T-helper 2 cell (primary cell): ENCODE measurements at places on chromosomes 7 and 10.

- DNase-seq, result no peak
Measured at GRCh38 chr10:20767028-20767427, 130.1 kb downstream of the NEBL start.

- DNase-seq, result no peak
Measured at GRCh38 chr10:80274396-80275134, 14.9 kb downstream of the MAT1A start.

DNA sequence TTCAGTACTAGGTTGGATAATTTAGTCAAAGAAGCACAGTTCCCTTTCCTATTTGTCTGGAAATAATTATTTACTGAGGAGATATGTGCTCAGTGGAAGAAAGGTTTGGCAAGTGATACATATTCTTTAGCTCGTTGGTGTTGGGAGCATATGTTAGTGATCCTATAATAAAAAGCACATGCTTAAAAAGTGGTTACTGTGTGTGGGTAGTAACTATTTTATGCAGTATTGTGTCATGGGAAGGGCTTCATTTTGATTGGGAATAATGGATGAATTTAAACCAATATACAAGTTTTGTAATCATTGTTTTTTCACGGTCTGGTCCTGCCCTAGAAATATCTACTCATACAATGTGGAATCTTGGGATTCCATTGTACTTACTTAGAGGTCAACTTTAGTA is 188.7 kb upstream of the PPP1R3A start:
- no peak for DNase-seq

GRCh38 chr10:61286686-61287085 is 166.5 kb downstream of the TMEM26 start:
- DNase-seq, result no peak

DNA sequence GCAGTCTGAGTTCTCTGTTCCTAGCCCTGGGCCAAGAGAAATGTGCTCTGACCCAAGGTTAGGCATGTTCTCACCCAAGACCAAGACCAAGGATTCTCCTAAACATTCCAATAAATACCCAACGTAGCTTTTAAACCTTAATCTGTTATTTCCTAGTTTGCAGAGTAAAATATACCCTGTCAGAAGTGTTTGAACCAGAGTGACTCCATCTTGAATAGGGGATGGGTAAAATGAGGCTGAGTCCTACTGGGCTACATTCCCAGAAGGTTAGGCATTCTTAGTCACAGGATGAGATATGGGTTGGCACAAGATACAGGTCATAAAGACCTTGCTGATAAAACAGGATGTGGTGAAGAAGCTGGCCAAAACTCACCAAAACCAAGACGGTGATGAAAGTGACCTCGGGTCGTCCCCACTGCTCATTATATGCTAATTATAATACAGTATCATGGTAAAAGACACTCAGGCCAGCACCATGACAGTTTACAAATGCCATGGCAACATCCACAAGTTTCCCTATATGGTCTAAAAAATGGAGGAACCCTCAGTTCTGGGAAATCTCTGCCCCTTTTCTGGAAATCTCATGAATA is 27.7 kb downstream of the PLXNA4 start:
- DNase-seq, result no peak

DNA sequence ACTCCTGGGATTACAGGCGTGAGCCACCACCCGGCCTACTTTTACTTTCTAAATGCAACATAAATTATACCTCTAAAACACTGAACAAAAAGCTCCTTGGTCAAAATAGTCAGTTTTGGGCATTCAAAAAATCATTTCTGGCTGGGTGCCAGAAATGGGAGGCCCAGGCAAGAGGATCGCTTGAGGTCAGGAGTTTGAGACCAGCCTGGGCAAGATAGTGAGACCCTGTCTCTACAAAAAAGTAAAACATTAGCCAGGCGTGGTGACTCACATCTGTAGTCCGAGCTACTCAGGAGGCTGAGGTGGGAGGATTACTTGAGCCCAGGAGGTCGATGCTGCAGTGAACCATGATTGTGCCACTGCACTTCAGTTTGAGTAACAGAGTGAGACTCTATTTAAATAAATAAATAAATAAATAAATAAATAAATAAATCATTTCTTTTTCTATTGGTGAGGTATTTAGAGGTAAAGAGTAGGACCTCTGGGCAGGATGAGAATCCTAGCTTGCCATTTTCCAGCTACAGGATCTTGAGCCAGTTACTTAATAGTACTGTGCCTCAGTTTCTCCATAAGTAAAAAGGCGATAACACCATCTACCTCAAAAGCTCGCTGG is 87.6 kb downstream of the SKIDA1 start:
- DNase-seq, result no peak

- no peak for DNase-seq
Measured at GRCh38 chr10:8852546-8852945, 798.1 kb downstream of the GATA3 start.

GRCh38 chr10:48461623-48462481 is 143.0 kb downstream of the ARHGAP22 start:
- DNase-seq, result no peak

GRCh38 chr10:35498693-35499092 is 106.4 kb upstream of the GJD4 start:
- DNase-seq, result no peak

DNA sequence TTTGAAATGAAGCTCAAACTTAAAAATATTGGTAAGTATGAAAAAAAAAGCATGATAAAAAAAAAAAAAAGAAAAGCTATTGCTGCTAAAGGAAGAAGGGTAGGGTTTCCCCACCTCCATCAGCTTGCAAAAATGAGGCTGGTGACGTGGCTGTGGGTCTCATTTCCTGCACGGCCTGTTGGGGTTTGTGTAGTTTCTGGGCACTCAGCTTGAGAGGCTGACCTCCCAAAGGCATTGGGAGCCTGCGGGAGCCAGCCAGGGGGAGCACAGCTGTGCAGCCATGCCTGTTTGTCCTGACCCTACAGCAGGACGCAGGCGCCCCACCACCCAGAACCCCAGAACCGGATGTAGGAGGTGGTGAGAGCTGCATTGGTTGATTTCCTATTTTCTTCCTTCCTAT is 48.8 kb upstream of the CARD11 start:
- peak; percentile 23 for DNase-seq

DNA sequence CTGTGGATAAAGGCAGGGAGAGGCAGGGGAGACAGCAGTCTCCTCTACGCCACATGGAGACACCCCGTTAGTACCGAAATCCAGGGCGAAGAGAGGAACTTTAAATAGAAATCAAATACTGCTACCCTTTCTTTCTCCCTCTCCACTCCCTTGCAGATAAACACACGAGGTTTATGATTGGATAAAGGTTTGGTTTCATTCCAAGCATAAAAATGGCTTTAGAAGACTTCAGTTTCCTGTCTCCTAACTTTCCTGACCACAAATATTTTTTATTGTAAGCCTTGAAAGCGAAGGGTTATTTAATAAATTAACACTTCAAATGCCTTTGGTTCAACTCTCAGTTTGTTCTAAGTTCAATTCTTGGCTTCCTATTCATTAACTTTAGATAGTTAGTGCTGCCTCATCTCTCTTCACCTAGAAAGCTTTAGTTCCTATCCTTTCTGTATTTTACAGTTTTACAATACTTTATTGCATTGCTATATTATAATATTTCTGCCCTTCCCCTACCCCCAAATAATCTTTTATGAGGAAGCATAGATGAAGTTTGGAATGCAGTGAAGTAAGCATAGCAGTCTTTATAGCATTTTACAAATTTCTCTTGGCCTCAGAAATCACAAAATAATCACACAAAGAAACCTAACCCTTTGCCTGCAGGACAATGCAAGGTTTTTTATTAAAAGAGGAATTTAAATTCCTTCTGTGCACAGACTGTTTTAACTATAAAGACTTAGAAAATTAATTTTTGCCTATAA is 31.5 kb upstream of the ARID5B start:
- no peak for DNase-seq

- DNase-seq, result no peak
Measured at GRCh38 chr7:47591655-47592572, 10.0 kb upstream of the TNS3 start.

DNA sequence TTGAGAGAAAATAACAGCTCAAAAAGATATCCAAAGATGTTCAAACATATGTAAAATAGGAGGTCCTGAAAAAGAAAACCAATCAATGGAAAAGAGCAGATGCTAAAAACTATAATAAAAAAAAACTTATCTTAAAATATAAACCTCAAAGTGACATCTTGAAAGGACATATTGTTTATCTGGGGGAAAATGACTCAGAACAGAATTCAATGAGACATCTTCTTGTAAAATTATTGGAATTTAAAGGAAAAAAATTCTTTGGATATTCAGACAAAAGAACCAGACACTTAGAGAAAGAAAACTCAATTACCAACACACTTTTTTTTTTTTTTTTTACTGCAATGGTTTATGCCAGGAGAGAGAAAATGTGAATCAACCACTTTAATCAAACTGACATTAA is 58.9 kb downstream of the NAMPT start:
- DNase-seq, result no peak

GRCh38 chr7:116598278-116598677 is 73.4 kb downstream of the CAV1 start:
- DNase-seq, result no peak

DNA sequence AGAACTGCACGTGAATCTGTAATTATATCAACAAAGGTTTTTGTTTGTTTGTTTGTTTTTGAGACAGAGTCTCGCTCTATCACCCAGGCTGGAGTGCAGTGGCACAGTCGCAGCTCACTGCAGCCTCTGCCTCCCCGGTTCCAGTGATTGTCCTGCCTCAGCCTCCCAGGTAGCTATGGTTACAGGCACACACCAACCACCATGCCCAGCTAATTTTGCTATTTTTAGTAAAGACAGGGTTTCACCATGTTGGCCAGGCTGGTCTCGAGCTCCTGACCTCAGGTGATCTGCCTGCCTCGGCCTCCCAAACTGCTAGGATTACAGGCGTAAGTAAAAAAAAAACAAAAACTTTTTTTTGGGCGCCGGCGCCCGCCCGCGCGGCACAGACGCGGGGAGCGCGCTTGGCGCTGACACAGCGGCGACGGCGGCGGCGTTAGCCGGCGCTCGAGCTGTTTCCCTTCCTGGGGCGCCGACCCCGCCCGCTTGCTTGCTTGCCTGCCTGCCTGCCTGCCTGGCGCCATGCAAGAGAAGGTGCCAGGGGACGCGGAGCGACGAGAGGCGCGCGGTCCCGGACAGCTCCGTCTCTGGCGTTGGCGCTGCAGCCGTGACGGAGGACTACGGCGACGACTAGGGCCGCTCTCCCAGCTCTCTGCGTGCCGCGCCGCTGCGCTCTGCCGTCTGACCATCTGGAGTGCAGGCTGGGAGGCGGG is 171.4 kb upstream of the NUPR2 start:
- no peak for DNase-seq

- no peak for DNase-seq
Measured at GRCh38 chr10:118735294-118735693, 19.5 kb downstream of the CACUL1 start.

DNA sequence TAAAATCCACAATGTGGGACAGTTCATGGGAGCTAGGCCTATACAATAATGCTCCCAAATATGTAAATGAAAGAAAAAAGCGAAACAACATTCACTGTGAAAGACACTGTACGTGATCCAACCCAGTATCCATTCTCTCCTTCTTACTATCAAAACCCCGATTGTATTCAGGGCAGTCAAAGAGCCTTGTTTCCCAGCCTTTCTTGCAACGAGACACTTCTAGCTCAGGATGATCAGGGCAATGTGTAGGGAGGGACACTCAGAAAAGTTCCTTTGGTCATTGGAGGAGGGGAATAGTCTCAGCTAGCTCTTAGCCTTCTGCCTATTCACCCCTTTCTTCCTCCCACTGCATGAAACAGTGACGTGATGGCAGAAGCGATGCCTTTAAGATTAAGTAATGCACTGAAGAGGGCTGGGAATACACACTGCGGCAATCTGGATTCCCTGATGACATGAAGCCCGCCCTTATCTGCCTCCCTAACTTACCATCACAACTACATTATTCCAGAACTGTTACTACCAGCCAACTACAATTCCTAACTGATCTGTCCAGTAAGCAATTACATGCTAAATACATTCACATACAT is 27.3 kb downstream of the UBE2H start:
- DNase-seq, result no peak

DNA sequence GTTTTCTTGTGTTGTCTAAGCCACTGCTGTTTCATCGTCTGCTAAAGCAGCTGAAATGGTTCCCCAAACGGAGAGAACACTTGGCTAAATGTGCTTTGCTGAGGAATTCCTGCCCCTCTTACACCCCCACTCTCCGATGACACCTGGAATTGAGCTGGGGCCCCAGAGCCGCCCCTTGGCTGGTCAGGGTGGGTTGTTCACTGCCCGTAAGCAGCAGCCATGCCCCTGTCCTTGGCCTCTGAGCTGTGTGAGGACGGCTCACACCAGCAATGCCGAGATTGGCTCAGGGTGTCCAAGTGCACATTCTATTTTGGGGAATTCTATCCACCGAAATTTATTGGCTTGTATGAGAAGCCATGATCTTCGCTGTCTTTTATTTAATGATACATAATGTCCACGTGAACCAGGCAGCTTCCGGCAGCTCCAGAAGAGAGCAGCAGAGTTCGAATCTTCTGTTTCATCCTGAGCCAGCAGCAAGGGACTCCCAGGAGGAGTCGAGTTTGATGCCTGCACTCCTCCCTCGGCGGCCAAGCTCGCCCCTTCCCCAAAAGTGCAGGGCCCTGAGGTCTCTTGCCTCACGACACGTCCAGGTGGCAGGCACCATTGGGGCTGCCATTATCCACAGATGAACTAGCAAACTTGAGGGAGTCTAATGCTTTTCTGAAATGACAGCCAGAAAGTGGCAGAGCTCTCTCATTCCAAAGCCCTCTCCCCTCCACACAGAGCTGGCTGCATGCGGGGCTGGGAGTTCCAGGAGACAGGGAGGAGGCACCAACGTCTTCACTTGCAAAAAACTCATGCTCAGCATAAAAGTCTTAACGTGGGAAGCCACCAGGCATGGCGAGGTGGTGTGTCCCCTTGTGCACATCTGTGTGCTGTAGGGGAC is 114.0 kb downstream of the WDR37 start:
- no peak for DNase-seq

- no peak for DNase-seq
Measured at GRCh38 chr10:119355930-119356329, 148.6 kb downstream of the GRK5 start.

GRCh38 chr7:83791737-83792136 is 142.8 kb upstream of the SEMA3E start:
- DNase-seq, result no peak

DNA sequence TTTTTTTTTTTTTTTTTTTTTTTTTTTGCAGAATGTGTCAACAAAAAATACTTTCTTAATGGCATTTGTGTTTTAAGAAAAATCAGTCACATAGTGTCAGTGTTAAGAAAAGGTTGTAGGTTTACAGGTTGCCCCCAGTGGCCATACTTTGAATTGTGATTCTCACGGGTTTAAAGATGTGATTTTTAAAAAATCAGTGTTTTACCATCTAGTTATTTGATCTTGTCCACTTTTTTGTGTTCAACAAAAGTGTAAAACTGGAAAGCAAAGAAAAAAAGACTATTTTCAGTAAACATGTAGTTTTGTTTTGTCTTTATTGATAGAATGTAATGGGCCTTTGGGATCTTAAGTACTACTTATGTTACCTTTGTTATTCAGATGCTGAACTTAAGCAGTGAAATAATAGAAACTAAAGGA is 25.7 kb downstream of the SUV39H2 start:
- DNase-seq, result peak; percentile 9
